Naive thymus-derived CD8-positive, alpha-beta T cell (primary cell): ENCODE measurements at places on chromosomes 3 and 15. TPM values are rescaled to one million over a fixed set of nuclear protein-coding genes. Genes with fewer than 3 reads are reported as not detected.
A peak's percentile ranks its signal among the peaks of the same experiment; 100 is the strongest.

DNA sequence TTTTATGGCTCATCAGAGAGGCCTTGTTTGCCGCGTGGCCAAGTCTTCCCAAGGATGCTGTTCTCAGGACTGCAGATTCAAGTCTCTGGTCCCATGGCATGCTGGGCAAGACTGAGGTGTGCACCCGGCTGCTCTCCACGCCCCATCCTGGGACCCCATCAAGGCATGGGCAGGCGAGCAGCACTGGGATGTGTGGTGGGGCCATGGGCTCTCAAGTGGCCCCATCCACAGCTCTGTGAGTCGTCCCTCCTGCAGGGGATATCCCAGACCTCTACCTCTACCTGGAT, 13.1 kb upstream of the GP9 start:
- no peak for DNase-seq

CASR gene
- polyA plus RNA-seq = not detected

DNA sequence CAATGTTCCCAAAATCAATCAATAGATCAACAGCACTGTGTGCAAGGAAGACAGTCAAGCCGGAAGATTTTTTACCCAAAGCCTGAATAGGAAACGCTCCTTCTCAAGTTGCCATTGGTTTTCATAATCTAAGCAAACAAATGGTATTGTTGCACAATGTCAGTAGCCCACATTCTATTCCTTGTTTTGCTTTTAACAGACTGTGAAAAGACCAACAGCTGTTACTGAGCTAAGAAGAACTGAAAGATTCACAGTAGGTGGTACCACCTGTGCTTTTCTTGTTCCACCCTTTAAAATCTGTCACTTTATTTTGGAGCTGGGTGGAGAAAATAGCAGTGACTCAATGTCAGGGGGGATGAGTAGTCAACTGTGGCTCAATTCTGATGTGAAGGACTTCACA, 357.5 kb upstream of the CADM2 start:
- no peak for DNase-seq

- no peak for DNase-seq
Observed at GRCh38 chr3:160879859-160880258, 123.8 kb downstream of the PPM1L start.

DNA sequence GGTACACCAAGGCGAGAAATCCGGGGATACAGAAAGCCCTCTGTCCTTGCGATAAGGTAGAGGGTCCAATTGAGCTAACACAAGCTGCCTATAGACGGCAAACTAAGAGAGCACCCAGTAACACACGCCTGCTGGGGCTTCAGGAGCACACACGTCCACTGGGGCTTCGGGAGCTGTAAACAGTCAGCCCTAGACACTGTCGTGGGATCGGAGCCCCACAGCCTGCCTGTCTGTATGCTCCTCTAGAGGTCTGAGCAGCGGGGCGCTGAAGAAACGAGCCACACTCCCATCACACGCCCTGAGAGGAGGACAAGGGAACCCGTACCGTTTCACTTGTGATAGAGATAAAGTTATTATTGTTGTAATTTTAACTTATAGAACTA, 486 bp downstream of the SAMMSON start:
- no peak for DNase-seq

- DNase-seq = no peak
Observed at GRCh38 chr3:151837057-151837456, 23.1 kb downstream of the AADAC start.

DNA sequence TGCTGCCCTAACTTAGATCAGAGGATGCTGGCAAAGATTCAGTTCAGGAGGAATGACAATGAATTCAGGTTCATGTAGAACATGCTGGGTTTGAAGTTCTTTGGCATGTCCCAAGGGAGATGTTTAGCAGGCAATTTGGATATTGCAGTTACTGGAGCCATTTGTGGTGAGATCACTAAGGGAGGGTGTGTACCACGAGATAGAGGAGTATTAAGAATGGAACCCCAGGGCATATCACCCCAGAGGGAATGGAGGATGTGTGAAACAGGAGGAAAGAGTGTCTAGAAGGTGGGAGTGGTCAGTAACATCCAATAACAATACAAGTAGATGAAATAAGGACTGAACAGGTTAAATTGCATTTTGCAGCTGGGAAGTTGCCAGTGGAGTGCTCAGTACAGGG, 87.1 kb downstream of the CCR1 start:
- DNase-seq = no peak

- DNase-seq = no peak
Observed at GRCh38 chr3:55337641-55338180, 149.4 kb downstream of the WNT5A start.

- DNase-seq = peak; percentile 22
Observed at GRCh38 chr3:124565013-124565412, 165.2 kb upstream of the UMPS start.

GOLGA8R gene
- not detected for polyA plus RNA-seq

DNA sequence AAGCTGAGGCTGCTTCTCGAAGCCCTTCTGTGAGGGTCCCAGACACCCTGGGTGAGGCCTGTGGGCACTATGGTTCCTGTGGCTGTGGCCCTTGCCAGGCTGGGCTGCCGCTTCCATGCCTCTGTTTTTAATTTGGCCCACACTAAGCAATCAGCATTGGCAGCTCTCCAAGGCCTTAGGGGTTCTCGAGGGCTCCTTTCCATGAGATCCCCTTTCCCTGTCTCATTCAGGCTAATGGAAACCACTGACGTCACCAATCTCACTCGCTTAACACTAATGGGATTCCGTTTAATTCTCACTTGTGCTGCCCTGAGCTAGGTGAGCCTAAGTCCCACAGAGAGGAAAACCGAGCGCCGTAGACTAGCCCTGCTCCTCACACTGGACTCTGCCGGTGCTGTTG, 60.2 kb upstream of the RAB6B start:
- DNase-seq = no peak

GRCh38 chr15:71588746-71589145, 221.6 kb upstream of the NR2E3 start:
- no peak for DNase-seq

DNA sequence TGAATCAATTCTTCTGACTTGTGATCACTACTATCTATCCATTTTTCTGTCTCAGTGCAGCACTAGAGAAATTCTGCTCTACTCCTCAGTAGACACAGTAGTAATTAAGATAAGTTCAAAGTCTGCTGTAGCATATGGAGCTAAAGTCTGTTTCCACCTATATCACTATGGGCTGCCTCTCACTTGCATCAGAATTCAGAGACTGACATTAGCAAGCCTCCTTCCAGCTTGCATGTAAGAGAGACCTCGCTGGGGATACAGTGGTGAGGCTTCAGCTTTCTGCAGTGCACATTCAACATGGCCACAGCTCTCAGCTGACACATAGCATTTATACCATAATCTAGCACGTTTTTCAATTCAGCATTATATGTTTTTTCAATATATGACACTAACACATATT, 217.0 kb downstream of the PLOD2 start:
- DNase-seq = no peak

MELTF gene
- polyA plus RNA-seq = not detected

TTLL13 gene
- polyA plus RNA-seq = not detected
